ENCODE measurements at places on chromosomes 5 and 9.

DNA sequence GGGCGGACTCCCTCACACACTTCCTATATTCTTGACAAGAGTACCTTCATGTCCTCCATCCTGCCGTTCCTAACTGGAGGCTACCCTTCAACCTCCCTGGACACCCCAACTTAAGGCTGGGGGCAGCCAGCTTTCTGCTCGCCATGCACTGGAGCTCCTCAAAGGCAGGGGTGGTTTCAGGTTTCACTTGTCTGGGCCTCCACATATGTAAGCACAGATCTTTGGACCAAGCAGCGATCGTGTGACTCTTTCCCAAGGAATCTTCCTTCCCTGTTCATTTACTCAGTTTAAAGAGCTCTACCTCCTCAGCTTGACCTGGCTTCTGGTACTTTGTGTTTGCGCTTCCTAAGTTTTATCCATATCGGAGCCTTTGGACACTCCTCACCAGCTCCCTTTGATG is 34.2 kb upstream of the TRPC7 start:
- DNase-seq, result no peak

GRCh38 chr9:91972076-91972626 is 22.1 kb upstream of the ROR2 start:
- DNase-seq, result no peak

DNA sequence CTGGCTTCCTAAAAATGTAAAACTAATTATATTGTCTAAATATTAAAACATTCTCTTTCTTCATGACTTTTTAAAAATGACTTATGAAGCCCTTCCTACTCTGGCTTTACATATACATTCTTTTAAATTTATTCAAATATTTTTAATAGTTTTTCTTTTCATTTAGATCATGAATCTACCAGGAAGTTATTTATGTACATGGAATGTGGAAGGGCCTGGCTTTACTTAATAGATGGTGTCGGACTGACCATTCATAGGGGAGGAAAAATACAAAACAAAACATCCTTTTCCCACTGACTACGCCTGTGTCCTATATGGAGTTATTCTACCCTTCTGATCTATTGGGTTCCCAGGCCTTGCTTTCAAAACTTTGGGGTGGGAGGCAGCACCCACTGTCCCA is 129.8 kb downstream of the MACROH2A1 start:
- peak; percentile 67 for DNase-seq

DNA sequence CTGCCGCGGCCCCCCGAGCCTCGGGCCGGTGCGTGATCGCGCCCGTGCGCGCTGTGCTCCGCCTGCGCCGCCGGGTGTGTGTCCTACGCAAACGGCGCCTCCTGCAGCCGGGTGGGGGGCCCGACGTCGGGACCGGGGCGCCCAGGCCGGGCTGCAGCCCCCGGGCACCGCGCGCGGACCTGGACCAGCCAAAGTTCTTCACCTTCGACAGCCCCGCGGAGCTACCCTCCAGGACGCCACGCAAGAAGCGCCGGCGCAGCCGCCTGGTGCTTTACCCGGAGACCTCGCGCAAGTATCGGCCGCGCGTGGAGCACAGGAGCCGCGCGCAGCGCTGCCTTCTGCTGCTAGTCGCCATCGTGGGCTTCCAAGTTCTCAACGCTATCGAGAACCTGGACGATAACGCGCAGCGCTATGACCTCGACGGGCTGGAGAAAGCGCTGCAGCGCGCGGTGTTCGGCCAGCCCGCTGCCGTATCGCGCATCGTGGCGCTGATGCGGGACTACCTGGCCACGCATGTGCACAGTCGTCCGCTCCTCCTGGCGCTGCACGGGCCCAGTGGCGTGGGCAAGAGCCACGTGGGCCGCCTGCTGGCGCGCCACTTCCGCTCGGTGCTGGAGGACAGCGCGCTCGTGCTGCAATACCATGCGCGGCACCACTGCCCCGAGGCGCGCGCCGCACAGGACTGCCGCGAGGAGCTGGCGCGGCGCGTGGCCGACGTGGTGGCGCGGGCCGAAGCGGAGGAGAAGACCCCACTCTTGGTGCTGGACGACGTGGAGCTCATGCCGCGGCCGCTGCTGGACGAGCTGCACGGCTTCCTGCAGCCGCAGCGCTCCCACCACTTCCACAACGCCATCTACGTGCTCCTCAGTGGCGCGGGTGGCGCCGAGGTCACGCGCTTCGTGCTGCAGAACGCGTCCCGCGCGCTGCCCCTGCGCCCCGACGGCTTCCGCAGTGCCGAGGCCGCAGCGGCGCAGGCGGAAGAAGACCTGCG is 1.5 kb downstream of the TOR4A start:
- DNase-seq, result no peak
